Brain (organoid and tissue), 16 donors: ENCODE measurements at places on chromosomes 11 and 22. TPM values are rescaled to one million over a fixed set of nuclear protein-coding genes. Genes with fewer than 3 reads are reported as not detected.

Gene SHISA8
- 4.1 TPM for polyA plus RNA-seq

Gene MMP20
- not detected for polyA plus RNA-seq

Gene OR2AT4
- polyA plus RNA-seq, result not detected

Gene IGSF22
- polyA plus RNA-seq, result not detected

Gene OR8G1
- polyA plus RNA-seq, result not detected

Gene C11orf86
- not detected for polyA plus RNA-seq

Gene MRPL23
- 66.2 TPM for polyA plus RNA-seq

Gene DERL3
- 3.1 TPM for polyA plus RNA-seq

Gene GRK3
- polyA plus RNA-seq, result 2.5 TPM

Gene APOBEC3A
- polyA plus RNA-seq, result not detected

Gene EHBP1L1
- 8.2 TPM for polyA plus RNA-seq

Gene OTOG
- 1.3 TPM for polyA plus RNA-seq

Gene SNX32
- 3.6 TPM for polyA plus RNA-seq

Gene FIBIN
- 6.6 TPM for polyA plus RNA-seq

Gene CARD10
- 3.7 TPM for polyA plus RNA-seq

Gene PKDREJ
- polyA plus RNA-seq, result not detected

Gene SMTNL1
- not detected for polyA plus RNA-seq

Gene UBQLNL
- polyA plus RNA-seq, result not detected

Gene FZD4
- 2.9 TPM for polyA plus RNA-seq

Gene YPEL1
- 35.1 TPM for polyA plus RNA-seq

Gene BRSK2
- 43.6 TPM for polyA plus RNA-seq

Gene MUC6
- 0.75 TPM for polyA plus RNA-seq

Gene ZNF215
- not detected for polyA plus RNA-seq

Gene CASP1
- 1.8 TPM for polyA plus RNA-seq

Gene PLAAT3
- polyA plus RNA-seq, result 122 TPM

Gene RCOR2
- 23.5 TPM for polyA plus RNA-seq

Gene CNGA4
- polyA plus RNA-seq, result 6.1 TPM

Gene KCNQ1OT1
- 0.02 TPM for polyA plus RNA-seq

Gene RCE1
- polyA plus RNA-seq, result 24.2 TPM

Gene MS4A3
- polyA plus RNA-seq, result not detected

Gene DGCR8
- polyA plus RNA-seq, result 18.9 TPM

Gene PRAME
- polyA plus RNA-seq, result not detected

Gene SLC22A8
- polyA plus RNA-seq, result 1.7 TPM

Gene OR6M1
- polyA plus RNA-seq, result not detected

Gene RRP7A
- 51.7 TPM for polyA plus RNA-seq

Gene MOGAT2
- polyA plus RNA-seq, result not detected

Gene SHANK2
- 9.2 TPM for polyA plus RNA-seq

Gene DNAJB7
- not detected for polyA plus RNA-seq

Gene TMEM121B
- polyA plus RNA-seq, result 7.4 TPM

Gene MS4A12
- polyA plus RNA-seq, result not detected
